Central memory CD4-positive, alpha-beta T cell (primary cell): ENCODE measurements at places on chromosomes 2 and 18.

DNA sequence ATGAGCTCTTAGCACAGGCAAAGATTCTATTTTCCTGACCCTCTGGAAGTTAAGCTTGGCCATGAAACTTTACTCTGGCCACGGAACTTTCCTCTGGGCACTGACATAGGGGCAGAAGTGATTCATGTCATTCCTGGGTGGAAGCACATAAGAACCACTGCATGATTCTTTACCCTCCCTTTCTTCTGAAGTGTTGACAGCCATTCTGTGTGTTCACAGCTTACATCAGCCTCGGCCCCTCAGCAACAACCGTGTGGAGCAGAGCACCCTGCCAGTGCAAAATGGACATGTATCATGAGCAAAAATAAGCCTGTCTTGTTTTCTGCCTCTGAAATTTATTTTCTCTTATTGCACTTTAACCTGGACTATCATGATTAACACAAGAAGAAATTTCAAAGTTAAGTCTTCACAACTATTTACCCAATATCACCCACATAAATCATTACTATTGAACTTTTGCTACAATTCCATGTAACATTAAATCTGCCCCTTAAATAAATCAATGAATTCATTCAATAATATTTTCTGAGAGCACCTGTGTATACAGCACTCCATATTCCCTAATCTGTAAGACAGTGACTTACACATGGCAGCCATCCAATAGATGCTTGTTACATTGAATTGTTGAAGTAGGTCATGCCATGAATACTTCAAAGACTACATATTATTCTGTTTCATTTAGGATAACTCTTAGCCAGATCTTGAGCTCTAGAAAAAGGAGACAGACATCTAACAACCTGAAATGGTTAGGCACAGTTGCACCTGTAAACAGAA, 531.9 kb downstream of the IRS1 start:
- no peak for DNase-seq

GRCh38 chr2:20398956-20399567, 47.8 kb upstream of the RHOB start:
- DNase-seq = no peak

GRCh38 chr18:76479351-76480238, 15.4 kb downstream of the ZNF516 start:
- DNase-seq = no peak

- no peak for DNase-seq
These were observed 657 bp downstream of the ATP8B1 start for GRCh38 chr18:57802213-57803102.

GRCh38 chr2:158184556-158185343, 83.1 kb downstream of the UPP2 start:
- no peak for DNase-seq

- no peak for DNase-seq
These were observed 40.3 kb upstream of the KLF7 start for GRCh38 chr2:207206011-207206410.

DNA sequence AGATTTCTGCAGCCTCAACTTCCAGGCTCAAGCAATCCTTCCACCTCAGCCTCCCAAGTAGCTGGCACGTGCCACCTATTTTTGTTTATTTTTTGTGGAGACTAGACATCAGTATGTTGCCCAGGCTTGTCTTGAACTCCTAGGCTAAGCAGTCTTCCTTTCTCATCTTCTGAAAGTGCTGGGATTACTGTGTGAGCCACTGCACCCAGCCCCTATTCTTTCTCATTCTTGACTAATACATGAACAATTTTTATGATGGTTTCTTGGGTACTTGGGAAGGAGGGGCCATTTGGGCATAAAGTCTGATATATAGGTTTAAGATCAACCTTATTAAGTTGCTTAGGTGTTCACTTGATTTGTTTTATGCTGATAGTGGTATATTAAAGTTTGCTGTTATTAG, 26.2 kb downstream of the EPC2 start:
- DNase-seq = no peak

DNA sequence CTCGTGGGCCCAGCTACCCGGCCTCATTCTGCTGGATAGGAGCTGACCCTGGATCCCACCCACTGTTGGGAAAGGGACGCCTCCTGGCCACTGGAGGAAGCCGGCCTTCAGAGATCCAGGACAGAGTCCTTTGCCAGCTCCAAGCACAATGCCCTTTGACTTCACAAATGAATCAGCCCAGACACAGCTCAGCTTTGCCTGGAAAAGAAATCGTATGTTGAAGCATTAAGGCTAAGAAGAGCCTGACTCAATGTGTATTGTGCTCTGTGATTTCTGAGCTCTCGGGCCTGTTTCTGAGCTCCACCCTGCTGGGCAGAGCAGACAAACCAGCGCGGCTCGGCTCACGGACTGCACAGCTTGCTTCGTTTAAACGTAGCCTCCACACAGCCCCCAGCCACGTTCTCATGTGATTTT, 162.9 kb upstream of the APCDD1 start:
- DNase-seq = no peak

GRCh38 chr2:190666895-190667294, 18.0 kb downstream of the NAB1 start:
- DNase-seq = no peak

DNA sequence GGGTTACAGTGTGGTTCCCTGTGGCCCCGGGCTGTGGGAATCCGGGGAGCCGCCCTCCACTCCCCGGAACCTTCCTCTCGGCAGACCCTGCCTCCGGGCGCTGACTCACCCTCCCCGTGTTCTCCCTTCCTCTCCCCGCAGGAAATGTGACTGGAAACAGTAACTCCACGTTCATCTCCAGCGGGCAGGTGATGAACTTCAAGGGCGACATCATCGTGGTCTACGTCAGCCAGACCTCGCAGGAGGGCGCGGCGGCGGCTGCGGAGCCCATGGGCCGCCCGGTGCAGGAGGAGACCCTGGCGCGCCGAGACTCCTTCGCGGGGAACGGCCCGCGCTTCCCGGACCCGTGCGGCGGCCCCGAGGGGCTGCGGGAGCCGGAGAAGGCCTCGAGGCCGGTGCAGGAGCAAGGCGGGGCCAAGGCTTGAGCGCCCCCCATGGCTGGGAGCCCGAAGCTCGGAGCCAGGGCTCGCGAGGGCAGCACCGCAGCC, 59.5 kb downstream of the TNFRSF11A start:
- DNase-seq = no peak
